Fibroblast of the aortic adventitia (primary cell): ENCODE measurements at places on chromosomes 6 and 20.
A peak's percentile ranks its signal among the peaks of the same experiment; 100 is the strongest.

DNA sequence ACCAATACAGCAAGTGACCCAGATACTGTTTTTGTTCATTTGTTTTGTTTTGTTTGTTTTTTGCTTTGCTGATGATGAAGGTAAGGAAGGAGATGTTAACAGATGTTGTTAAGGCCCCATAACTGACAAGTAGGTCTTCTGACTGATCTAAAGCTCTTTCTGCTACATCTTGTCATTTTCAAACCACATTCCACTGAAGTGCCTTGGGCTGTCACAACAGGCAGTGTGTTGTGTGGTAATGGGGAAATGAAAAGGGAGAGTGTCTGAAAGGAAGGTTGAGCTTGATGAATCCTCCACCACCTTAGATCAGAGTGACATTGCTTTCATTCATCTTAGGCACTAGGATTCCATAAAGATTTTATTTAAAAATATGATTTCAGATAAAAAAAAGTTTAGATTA, 479.4 kb upstream of the SYNCRIP start:
- DNase-seq: no peak

DNA sequence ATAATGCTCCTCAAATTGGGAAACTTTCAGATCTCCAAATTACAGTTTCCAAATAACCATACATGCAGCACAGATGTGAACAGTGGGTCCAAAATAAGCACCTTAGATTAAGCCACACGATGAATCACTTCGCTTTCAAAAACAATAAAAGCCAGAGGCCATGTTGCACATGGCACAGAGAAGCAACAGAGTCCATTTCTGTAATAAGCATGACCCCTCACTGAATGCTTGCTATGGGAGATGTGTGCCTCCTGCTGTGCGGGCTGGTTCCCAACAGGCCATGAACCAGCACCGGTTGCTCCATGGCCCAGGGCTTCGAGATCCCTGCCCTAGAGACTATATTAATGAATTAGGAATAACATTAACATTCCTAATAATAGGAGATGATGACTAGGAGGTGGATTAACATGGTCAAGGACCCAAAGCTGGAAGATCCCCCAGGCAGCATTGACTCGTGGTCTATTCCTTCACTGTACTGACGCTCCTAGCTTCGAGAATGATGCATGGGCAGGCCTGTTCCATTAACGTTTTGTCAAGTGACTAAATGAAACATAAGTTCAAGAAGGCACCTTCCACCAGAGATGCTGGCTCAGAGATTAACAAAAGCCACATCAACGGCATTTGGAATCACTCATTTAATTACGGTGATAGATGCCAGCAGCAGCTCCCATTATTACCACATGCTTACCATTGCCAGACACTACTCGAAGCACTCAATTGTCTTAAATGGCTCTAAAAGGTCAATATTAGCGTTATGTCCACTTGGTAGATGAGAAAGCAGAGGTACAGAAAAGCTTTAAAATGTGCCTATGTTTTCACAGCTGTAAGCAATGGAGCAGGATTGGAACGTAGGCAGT, 470.6 kb upstream of the AGPAT4 start:
- DNase-seq: peak; percentile 5

DNA sequence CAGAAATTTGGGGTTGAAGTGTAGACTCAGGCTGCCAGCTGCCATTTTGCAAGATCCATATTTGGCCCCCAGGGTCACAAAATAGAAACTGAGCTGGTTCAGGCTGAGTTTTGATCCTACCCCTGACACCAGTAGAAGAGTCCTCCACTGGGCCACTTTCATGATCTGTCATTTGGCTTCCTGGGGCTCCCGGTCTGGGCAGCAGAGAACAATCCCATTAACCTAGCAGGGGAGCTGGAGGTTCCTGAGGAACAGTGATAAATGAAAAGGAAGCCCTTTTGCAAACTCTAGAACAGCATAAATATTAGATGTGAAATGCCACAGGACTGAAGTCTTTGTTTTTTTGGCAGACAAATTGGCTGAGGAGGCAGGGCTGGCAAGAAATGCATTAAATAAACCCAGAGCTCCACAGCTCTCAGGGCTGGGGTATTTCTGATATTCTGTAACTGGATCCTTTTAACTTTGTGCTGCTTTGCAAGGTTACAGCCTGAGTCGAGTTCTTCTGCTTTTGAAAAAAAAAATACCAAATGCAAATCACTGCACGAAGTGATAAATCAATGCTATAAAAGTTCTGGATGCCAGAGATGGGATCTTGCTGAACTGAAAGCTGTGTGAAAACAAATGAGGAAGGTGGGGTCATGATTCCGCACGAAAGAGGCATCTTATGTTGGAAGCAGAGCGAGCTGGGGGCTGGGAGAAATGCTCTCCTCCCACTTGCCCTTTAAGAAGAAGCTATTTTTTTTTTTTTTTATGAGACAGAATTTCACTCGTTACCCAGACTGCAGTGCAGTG, 64.4 kb downstream of the SULF2 start:
- peak; percentile 52 for DNase-seq

- DNase-seq: no peak
Observed at GRCh38 chr6:151130329-151130728, 109.4 kb upstream of the AKAP12 start.

DNA sequence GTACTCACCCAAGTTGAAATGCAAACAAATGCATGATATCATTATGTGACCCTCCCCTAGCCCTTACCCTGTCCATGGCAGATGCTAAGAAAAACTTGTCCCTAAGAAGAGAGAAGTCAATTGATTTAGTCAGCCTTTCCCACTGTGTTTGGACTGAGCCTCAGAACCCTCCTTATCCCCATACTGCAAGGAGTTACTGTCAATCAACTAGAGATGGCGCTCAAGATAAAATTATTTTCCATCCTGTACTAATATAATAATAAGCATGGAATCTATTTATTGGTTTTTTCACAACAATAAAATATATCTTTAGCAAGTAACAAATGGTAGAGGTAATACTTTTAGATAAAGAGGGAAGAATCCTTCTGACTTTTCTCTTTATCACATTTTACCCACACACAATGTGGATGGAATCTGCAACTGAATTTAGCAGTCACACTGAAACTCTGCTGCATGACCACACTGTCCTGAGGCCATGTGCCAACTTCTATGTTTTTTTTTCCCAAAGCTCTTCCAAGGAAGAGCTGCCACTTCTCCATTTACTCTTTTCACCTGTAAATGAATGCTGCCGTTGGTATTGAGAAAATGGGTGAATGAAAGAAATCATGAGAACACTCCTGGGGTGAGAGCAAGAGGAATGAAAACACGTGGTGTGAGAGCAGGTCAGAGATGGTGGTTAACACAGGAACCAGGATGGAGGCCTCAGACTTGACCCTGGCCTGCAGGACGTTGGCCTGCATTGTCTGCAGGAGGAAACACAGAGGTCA, 10.5 kb downstream of the NT5E start:
- no peak for DNase-seq

- peak; percentile 95 for DNase-seq
Observed at GRCh38 chr20:10848810-10849370, 175.1 kb upstream of the JAG1 start.
